NCI-H2227 treated with DMSO at 0.1 percent for 48 hours (cell line): ENCODE measurements at places on chromosomes 1 and 21.

DNA sequence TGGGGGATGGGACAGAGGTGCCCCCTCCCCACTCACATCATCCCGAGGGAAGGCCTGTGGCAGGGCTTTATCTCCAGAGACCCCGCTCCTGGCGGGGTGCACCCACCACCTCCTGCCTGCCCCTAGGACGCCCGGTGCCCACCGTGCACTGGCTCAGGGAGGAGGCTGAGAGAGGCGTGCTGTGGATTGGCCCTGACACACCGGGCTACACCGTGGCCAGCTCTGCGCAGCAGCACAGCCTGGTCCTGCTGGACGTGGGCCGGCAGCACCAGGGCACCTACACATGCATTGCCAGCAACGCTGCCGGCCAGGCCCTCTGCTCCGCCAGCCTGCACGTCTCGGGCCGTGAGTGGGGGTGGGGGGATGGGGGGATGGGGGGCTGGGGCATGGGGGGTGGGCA lies 71.7 kb downstream of the TRIM11 start:
- DNase-seq = no peak

DNA sequence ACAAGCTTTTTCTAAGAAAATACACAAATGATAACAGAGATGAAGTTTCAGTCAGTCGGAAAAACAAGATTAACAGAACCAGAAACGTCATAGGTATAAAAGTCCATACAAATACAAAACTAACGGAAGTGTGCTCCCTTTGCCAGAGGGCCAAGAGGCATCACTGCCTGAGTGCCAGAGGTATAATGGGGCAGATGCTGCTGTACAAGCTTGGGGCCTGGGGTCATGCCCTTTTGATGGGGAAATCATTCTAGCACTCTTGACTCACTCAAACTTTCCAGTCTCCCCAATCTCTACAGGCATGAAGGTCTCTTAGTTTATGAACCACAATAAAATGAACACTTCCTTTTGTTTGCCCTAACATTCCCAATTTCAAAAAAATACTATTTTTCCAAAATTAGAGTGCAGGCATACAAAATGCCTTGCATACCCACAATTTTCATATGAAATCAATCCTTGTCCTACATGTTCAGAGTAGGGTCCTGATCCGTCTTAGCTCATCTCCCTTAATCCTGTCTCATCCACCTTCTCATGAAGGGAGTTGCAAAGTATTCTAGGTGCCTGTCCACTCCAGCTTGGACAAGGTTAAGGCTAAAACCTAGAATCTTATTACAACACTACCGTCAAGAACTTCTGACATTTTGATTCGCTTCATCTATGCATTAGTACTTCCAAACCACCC lies 1.5 kb downstream of the RPL22 start:
- no peak for DNase-seq

- DNase-seq = no peak
Measured at GRCh38 chr1:109567877-109568672, 19.7 kb downstream of the GNAI3 start.

GRCh38 chr1:28718586-28719331 lies 18.0 kb upstream of the YTHDF2 start:
- DNase-seq = no peak

- no peak for DNase-seq
Measured at GRCh38 chr1:82979593-82980236, 1019.2 kb downstream of the TTLL7 start.

- DNase-seq = no peak
Measured at GRCh38 chr1:27006683-27007082, 6.0 kb downstream of the TENT5B start.

DNA sequence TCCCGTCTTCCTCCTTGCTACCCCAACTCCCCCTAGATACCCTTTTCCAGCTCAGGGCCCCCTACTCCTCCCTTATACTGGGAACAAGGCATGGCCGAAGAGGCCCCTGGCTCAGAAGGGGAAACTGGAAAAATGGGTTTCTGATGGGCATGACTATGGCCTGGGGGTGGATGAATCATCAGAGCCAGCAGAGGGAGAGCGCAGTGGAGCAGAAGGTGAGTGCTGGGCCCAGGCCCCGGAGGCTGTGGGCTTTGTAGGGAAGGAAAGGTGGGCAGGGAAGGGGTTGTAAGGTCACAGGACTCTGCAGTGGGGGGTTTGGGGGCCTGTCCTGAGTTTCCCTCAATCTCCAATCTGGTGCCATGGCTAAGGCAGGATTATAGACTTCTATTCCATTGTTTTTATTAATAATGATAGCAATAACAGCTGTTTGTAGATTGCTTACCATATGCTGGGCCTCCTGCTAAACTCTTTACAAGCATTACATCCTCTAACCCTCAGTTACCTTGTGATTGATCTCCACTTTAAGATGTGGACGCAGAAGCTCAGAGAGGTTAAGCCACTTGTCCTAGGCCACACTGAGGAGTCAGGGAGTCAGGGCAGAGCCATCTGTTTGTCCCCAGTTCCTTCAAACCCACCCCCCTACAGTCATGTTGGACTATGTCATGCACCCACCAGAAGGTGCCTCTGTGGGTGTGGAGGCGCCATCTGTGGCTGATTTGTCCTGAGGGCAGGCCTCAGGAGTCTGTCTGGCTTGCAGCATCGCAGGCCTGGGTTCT lies 36.2 kb upstream of the ZNF362 start:
- DNase-seq = no peak

GRCh38 chr1:117714546-117714945 lies 108.7 kb downstream of the TENT5C start:
- DNase-seq = no peak

- no peak for DNase-seq
Measured at GRCh38 chr1:93537924-93538323, 90.0 kb downstream of the FNBP1L start.

GRCh38 chr21:23245255-23245654 lies 2247.0 kb downstream of the NCAM2 start:
- no peak for DNase-seq

- no peak for DNase-seq
Measured at GRCh38 chr1:11320153-11320936, 47.3 kb downstream of the UBIAD1 start.

GRCh38 chr1:27891196-27891889 lies 19.0 kb downstream of the THEMIS2 start:
- no peak for DNase-seq

DNA sequence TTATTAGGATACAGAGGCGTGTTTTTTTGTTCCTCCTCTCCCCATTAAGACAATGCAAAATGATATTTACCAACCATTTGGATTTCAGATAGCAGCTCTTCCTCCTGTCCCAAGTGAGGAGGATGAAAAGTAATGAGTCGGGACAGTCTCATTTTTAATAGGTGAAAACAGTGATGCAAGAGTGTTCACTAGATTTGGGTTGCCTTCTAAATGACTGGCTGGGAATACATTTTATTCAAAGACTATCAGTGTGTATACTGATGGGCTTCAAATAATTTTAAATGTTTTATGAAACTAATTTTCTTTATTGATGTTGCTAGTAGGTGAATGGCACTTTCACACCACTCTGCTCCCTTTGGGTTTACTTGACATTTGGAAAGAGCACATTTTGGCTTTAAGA lies 2.1 kb downstream of the RCOR3 start:
- DNase-seq = no peak

DNA sequence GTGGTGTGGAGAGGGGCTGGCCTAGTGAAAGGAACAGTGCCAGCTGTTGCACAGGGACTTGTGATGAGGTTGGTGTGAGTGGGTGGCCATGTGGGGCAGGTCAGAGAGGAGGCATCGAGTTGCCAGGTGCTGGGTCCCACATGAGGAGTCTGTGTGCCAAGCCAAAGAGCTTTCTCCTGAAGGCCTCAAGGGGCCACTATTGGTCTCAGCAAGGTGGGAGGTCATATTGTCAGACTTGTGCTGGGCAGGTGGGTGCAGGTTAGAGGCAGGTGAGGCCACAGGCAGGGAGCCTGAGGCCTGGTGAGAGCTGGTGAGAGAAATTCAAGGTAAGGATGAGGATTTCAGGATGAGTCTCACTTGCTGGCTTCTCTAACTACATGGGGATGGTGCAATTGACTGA lies 256.8 kb downstream of the DISC1 start:
- DNase-seq = no peak

DNA sequence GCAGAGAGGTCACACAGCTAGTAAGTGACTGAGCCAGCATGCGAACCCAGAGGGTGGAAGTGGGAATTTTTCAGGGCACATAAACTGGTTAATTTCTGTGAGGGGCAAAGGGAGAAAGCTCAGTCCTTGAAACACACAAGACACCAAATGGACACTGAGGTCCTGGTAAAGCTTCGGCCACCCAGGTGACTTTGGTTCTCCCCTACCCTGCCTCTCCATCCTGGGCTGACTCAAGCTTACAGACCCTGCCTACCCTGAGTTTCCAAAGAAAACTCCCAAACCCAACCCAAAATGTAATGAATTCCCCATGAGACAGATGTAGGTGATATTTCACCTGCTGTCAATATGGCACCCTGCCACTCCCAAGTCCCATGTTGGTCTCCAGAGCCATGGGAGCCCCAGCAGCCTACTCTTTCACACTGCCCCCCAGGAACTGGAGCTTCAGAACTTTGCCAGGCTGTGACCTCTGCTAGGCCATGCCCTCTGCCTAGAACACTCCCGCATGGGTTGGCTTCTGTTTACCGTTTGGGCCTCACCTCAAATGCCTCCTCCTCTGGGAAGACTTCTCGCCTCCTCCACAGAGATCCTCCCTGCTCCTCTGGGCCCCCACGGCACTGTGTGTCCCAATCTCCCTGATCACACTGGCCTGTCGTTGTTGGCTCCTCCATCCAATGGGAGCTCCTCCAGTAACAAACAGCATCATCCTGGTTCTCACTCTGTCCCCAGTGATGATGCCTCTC lies 3.7 kb upstream of the LRP8 start:
- no peak for DNase-seq
